ENCODE measurements at places on chromosomes 12 and 14.

GRCh38 chr12:54058128-54058768, 4.6 kb downstream of the HOXC4 start:
- no peak for DNase-seq

DNA sequence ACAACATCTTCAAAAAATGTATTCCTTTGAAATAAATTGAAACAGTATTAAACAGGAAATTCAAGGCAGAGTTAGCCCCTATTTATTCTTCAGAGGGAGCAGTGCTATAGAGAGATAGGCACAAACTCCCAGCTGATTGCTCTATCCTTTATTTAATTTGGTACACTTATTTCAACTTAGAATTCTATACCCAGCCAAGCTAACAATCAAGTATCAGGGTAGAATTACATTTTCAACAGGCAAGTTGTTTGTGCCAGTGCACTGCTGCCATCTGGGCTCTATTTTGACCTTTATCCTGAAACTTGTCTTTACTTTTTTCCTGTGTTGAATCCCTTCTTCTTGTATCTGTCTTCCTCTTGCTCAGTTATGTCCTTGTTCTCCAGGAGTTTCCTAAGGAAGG, 159.2 kb downstream of the STXBP6 start:
- no peak for DNase-seq

DNA sequence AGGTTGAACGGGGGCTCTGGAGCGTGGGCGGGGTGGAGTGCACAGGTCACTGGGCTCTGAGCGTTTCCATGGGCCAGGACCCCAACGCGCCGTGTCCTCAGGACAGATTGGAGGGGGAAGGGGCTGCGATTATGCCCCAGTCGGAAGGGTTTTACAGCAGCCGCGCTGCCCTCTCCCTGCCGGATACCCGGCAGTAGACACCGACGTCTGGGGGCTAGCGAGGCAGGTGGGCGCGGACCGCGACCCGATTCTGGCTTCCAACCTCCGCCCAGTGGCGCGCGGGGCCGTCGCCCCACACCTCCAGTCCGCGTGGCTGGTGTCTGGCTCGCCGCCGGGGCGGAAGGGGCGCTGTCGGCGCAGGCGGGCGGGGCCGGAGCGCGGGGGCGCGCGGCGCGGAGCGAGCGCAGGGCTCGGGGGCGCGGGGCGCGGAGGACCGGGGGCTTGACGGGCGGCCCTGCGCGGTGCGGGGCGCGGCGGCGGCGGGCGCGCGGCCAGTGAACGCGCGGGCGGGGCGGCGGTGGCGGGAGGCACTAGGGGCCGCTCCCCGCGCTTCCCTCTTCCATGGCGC, 2.4 kb upstream of the KIF26A start:
- DNase-seq = no peak

- no peak for DNase-seq
Observed at GRCh38 chr12:2374092-2374906, 321.5 kb downstream of the CACNA1C start.

- peak; percentile 71 for DNase-seq
Observed at GRCh38 chr14:31206536-31207286, 882 bp downstream of the HECTD1 start.

DNA sequence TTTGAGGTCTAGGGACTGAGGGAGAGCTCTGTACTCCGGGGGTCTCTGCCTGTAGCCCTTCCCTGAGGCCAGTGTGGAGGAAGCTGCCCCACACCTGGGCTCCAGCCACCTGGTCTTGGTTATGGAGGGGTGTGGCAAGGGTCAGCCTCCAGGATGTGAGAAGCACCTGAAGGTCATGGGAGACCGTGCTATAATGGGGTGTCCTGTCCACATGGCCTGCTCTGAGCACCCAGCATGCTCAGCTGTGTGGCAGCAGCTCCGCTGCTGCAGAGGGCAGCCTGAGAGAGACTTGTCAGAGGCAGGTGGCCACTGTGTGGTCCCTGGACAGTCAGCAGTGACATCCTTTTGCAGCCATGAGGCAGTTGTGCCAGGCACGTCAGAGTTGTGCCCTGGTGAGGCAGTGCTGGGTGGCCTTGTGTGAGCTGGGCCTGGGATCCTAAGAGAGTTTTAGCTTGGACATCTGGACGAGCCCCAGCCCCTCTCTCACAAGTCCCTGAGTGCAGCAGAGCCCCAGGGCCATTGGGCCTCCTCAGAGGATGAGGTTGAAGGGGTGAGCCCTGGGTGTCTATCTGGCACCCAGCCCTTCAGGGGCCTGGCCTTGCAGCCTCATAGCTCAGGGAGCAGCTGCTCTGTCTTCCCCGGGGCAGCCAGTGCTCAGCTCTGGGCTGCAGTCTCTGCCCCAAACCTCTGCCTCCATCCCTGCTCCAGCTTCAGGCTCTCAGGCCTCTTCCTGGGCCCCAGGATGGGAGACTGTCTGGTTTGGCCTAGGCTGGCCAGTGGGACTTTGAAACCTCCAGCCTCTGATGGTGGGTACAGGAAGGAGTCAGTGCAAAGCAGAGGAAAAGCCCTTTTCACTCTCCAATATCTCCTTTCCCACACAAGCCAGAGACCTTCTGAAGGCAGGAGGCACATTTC, 7.4 kb upstream of the ATG101 start:
- DNase-seq = no peak

- no peak for DNase-seq
Observed at GRCh38 chr14:100552524-100553125, 34.6 kb downstream of the BEGAIN start.

- DNase-seq = no peak
Observed at GRCh38 chr14:104248203-104249055, 110.0 kb downstream of the KIF26A start.

DNA sequence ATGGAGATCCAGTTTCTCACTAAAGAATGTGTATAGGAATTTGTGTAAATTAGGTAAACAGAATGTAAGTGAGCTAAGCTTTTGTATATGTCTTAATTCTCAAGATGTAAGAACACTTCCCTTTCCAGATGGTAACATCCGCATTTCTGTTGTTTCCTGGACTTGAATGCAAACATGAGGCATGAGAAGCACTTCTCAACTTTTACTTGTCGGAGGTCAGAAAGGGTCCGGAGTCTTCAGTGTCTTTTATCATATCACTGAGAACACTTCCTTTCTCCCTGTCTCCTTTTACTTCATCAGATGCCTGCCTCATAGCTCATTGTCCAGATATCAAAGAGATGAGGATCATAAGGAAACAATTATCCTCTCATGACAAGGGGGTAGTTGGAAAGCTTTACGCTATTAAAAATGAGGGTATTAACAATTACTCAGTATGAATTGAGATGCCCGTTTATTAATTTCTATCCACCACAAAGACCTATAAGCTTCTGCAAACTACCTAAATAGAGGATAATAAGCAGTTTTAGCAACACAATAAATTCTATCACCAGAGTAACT, 214.1 kb upstream of the FLRT2 start:
- DNase-seq = no peak

- no peak for DNase-seq
Observed at GRCh38 chr12:14272956-14273912, 92.2 kb upstream of the ATF7IP start.

DNA sequence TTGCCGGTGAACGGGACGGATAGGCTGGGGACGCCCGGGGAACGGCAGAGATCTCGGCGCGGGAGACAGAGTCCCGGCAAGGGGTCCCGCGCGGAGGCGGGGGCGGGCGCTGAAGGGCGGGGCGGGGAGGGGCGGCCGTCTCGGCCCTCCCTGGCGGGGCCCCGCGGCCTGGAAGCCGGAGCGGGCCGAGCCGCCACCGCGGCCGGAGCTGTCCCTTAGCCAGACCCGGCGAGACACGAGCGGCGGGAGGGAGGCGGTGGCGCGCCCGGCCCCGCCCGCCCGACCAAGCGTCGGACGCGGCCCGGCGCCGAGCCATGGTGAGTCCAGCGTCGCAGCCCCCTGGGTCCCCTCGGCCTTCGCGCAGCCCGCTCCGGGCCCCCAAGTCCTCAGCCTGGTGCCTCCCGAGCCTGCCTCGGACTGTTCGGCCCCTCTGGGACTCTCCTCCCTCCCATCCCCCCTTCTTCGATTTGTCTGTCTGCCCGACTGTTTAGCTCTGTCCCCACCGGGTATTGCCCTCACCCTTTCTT, at the start of gene ARHGEF40:
Gene ARHGEF40, plus strand, starts transcription at position 222 of the 527 bp plus-strand sequence. Its CDS starts 93 bp downstream, at position 315.
- peak; percentile 85 for DNase-seq

DNA sequence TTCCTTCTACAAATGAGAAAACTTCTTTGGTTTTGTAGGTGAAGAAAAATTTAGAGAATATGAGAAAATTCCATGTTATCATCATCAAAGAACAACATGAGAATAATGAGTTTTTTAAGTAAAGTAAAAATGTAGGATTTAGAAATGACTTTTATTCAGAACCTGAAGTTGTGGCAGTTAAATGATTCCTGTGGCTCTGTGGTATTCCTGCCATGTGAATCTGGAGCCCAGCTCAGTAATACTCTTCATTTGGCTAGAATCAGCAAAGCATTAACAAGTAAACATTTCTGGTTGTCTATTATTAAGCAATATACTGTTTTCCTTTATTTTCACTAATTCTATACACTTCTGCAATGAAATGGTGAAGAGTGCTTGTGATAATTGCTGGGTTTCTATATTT, 95.6 kb upstream of the E2F7 start:
- DNase-seq = no peak
